ENCODE measurements at places on chromosomes 11 and 22.

GRCh38 chr22:29631725-29632124 is 28.3 kb downstream of the NF2 start:
- DNase-seq = no peak

DNA sequence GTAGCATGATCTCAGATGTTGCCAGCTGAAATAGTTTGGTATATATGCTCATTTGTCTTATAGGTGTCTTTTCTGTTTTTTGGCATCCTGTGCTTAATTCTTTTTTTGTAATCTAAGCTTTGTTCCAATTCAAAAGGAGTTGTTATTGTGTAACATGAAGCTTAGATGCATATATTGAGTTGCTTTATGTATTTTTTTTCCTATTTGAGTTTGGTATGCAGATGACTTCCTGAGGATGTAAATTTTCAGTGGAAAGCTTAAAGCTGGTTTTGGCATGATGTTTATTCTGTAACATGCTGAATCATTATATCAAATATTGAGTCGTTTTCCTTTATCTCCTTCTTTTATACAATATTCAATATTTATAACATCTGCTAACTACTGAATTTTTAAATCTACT is 69.4 kb downstream of the DDX10 start:
- DNase-seq = no peak

DNA sequence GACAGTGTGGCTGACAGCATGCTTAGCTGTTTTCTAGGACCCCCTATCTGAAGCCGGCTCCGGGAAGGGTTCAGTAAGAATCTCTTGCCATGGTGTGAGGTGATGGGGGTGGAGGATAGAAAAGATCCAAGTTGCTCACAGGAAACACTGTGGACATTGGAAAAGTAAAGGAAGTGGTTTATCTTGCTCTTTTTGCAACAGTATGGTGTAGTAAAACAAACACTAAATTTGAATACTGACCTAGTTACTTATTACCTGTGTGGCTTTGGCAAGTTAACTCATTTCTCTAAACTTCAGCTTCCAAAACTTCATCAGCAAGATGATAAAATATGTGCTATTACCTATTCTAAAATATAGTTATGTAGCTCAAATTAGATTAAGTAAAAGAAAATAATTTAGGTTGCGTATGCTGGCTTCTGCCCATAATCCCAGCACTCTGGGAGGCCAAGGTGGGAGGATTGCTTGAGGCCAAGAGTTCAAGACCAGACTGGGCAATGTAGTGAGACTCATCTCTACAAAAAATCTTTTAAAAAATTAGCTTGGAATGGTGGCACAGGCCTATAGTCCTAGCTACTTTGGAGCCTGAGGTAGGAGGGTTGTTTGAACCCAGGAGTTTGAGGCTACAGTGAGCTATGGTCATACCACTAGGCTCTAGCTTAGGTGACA is 51.6 kb upstream of the APOA1 start:
- no peak for DNase-seq

- no peak for DNase-seq
These were observed 2.3 kb upstream of the RIN1 start for GRCh38 chr11:66338276-66339161.

DNA sequence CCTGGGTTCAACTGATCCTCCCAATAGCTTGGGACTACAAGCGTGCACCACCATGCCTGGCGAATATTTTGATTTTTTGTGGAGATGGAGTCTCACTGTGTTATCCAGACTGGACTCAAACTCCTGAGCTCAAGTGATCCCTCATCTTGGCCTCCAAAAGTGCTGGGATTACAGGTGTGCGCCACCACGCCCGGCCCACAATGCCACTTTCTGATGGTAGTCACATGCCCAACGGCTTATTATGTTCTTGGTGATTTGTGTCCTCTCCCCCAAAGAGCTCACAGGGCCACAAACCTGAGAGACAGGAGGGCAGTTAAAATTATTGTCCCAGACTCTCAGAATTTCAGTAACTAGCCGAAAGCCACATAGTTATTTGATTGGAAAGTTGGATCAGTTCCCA is 9.6 kb downstream of the GRIK4 start:
- DNase-seq = no peak

- DNase-seq = no peak
These were observed 129.6 kb downstream of the BARX2 start for GRCh38 chr11:129505266-129505665.

GRCh38 chr11:66419825-66420224 is 1.0 kb upstream of the NPAS4 start:
- no peak for DNase-seq

DNA sequence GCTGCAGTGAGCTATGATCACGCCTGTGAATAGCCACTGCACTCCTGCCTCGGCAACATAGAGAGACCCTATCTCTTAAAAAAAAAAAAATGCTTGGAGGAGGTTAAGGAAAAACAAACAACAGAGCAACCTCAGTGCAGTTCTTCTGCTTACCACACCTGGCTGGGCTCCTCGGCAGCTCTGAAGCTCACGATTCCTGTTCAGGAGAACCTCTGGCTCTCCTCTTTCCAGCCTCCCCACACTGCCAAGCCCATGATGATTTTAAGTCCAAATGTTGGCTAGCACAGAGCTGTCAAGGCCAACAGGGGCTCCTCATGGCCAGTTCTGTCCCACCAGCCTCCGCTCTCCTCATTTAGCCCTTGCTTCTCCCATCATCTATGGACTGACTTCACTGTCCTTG is 69.7 kb upstream of the ARFGAP3 start:
- no peak for DNase-seq

DNA sequence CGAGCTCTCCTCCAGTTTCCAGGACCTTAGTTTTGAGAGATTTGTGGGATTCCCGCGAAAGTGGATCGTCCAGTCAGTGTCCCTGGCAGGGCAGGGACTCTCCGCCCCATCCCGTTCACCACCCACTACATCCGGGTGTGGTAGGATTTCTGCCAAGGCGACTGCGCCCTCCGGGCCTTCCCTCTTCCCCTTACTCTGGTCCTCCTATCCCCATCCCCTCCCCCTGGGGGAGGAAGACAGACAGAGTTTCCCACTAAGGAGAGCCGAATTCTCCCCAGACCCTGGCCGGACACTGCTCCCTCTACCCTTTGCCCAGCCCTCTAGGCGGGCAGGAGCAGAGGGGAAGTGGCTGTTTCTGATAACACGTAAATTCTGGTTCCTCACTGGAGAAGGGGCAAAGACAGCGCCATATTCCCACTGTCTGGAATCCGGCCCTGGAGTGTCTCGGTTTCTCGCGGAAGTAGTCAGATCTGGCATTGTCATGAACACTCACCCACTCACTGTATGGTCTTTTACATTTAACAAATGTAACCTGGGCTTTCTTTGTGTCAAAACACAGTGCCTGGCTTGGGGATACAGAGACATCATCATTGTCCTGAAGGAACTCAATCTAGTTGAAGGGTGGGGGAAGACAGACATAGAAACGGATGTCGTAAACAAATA is 1.1 kb upstream of the NECTIN1 start:
- DNase-seq = peak; percentile 33

DNA sequence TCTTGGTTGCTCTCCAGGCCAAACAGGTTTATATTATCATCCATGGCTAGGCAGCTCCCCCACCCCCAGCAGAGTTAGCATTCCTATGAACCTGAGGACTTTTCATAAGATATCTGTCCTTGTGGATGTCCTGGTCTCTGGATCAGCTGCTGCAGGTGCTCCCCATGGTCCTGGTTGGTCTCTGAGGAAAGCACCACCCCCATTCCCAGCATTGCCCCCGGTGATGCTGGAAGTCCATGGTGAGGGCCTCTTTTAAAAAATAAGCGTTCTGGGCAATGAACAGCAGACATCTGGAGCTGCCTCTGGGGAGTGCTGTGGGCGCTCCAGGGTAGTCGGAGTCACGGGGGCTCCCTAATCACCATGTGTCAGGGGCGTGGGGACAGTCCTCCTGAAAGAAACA is 26.6 kb downstream of the DKK3 start:
- DNase-seq = no peak

GRCh38 chr22:27795053-27795452 is 6.5 kb downstream of the MN1 start:
- no peak for DNase-seq

DNA sequence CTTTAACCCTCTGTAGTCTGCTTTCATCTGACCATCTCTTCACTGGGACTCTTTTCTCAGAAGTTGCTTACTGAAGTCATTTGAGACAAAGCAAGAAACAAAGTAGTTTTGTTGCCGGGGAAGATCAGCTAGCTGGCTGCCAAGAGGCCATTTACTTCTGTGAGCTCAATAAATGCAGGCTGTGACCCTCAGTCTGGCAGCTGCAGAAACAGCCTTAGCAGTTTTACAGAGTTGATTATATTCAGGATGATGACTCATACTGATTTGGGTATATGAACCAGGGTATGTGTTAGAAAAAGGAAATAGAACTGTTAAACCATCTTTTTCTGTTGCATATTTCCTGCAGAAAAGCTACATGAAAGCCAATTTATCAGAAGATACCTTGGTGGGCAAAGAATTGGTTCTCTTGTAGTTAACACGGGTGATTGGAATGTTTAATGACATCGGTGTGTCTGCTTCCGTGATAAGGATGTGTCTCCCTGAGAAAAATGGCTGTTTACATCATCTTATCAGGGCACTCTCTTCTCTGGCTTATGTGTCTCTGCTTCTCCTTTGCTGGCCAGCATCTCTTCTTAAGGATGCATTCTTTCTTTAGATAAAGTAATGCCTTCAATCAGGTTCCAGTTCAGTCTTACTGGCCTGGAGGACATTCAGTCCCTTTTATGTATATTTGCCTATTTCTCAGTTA is 18.5 kb downstream of the FIBIN start:
- peak; percentile 39 for DNase-seq

DNA sequence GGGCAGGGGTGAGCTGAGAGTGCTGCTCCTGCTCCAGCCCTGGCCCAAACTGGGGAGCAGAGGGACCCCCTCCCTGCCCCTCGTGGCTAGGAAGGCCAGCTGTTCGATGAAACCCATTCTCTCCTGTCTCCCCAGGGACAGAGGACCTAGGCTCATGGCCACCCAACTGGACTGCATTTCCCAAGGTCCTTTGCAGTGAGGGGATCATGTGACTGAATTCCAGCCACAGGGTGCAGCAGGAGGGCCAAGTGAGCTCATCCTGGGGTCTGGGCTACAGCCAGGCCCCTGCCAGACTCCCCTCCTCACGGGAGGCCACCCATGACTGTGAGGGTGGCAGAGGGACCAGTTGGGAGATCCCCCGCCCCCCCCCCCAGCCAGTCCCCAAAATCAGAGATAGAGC is 777.6 kb downstream of the TBC1D22A start:
- no peak for DNase-seq

- DNase-seq = peak; percentile 52
These were observed 26.4 kb upstream of the CD5 start for GRCh38 chr11:61075891-61076290.

DNA sequence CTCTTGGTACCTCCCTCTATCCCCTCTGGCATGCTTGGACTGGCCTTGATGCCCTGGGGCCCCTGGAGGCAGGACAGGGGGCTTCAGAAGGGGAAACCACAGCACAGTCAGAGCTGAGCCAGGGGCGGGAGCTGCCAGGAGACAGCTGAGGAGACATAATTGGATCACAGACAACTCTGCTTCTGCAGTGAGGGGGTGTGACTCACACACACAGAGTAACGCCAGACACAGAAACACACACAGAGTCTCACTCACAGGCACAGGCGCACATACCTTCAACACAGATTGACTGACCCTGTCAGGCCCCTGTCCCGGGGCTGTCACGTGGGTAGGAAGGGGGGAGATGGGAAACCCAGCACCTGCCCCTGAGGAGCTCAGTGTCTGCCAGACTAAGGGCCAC is 20.6 kb downstream of the STARD10 start:
- DNase-seq = peak; percentile 90

- DNase-seq = peak; percentile 47
These were observed 27.1 kb upstream of the TMA7B start for GRCh38 chr22:39932918-39933649.

DNA sequence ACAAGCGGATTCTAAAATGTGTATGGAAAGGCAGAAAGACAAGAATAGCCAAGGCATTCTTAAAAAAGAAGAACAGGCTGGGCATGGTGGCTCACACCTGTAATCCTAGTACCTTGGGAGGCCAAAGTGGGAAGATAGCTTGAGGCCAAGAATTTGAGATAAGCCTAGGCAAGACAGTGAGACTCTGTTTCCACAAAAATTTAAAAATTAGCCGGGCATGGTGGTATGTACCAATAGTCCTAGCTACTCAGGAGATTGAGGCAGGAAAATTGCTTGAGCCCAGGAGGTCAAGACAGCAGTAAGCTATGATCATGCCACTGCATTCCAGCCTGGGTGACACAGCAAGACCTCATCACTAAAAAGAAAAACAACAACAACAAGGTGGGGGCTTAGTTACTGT is 46.0 kb upstream of the PPP2R1B start:
- DNase-seq = no peak

DNA sequence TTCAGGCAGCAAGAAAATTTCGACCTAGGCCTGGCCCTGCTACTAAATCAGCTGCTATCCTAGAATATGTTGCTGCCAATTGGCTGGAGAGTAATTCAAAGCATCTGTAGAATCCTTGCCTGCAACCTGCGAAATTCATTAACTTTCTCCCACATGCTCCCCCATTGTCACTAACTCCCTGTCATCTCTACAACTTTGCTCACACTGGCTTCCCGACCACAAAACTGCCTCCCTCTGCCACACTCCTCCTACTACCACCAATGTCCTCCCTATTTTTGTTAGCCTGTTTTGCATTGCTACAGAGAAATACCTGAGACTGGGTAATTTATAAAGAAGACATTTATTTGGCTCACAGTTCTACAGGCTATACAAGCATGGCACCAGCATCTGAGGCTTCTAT is 570.6 kb downstream of the INSC start:
- no peak for DNase-seq
